ENCODE measurements at places on chromosomes 7 and 10.

DNA sequence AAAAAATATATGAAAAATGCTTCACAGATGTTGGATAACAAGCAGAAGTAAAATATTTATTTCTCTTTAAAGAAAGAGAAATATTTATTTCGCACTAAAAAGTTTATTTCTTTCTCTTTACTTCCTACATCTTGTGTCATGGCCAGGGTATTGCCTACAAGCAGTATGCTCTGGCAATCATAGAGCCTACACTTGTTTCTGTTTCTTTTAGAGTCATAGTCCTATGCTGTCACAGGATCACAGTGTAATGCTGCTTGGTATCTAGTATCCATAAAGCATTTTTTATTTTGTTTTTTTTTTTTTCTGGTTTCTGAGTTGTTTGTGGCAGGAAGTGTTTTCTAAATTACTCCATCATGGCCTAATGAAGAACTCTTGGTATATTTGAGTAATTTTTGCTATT lies 116.0 kb downstream of the ATRNL1 start:
- no peak for DNase-seq

GRCh38 chr10:68163735-68164134 lies 54.4 kb downstream of the MYPN start:
- DNase-seq = no peak

GRCh38 chr10:36583690-36584089 lies 541.7 kb upstream of the ANKRD30A start:
- no peak for DNase-seq

DNA sequence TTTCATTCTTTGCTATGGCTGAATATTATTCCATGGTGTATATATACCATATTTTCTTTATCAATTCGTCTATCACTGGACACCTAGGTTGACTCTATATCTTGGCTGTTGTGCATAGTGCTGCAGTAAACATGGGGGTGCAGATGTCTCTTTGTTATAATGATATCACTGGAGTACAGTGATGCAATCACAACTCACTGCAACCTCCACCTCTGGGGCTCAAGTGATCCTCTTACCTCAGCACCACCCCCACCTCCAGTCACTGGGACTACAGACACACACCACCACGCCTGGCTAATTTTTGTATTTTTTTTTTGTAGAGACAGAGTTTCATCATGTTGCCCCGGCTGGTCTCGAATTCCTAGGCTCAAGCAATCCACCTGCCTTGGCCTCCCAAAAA lies 15.6 kb downstream of the KLHL7 start:
- DNase-seq = no peak

DNA sequence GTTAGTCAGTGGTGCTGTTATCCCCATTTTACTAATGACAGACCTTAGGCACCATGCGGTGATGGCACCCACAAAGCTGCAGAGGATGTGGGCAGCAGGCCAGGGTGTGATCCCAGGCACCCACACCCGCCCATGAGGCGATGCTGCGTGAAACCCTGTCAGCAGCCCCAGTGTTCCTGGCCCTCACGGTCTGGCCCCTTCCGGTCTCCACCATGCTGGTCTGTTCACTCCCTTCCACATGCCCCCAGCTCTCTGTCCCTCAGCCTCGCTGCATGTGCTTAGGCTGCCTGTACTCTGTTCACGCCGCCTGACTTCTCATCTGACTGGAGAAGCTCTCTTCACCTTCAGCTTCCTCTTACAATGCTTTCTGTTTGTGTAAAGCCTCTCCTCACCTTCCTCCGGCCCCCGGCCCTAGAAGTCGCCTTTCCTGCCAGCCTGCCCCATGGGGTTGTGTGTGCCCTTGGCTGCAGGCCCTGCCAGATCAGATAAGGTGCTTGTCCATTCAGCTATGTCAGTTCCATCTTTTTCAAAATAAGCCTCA lies 17.6 kb upstream of the ORAI2 start:
- DNase-seq = no peak

DNA sequence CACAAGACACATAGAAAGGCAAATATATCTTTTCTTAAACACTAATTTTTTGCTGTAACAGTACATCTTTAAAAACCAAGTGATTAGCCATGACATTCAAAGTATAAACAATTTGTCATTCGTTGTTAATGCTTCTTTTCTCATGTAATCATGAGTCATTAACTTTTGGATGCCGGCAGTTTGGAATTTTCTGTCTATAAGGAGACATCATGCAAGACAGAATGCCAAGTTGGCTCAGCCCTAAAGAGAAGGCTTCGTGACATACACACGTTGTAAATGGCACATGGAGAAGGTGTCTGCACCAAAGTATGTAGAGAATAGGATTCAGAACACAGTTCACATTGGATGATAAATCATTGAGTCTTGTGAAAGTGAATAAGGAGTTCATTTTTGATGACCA lies 35.9 kb downstream of the CCDC3 start:
- no peak for DNase-seq

- DNase-seq = no peak
Observed at GRCh38 chr10:44862924-44863323, 48.2 kb upstream of the TMEM72 start.

DNA sequence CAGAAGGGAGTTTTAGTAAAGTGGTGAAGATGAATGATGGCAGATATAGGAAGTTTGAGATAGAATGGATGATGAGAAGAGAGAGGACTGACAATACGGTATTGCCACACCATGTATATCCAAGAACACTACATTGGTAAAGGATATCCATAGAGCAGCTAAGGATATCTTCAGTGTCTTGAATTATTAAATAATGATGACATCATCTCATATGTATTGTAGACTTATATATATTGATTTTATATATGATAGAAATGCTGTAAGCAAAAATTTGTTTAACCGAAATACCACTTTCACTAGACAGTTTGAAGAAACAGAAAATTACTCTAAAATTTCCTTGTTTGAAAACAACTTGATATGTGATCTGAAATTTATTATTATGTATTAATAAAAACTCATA lies 89.0 kb downstream of the SEPTIN7 start:
- no peak for DNase-seq

- DNase-seq = no peak
Observed at GRCh38 chr10:107071301-107071700, 93.2 kb downstream of the SORCS1 start.

GRCh38 chr7:27420702-27421101 lies 178.1 kb downstream of the EVX1 start:
- DNase-seq = no peak

DNA sequence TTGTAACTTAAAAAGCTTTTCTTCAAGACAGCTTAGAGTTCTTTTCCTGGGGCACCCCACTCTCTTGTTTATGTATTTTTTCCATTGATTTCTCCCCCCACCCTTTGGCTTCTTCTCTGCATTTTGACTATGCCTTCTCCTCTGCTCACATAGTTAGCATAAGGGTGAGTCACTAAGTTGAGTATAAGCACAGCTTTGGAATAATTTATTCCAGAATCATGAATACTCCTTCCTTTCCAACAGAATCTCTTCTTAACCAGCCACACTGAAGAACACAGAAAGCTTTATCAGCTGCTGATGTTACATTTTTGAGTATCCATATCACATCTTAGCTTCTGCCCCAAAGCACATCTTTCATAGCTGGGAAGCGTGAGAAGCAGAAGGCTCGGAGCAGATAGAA lies 449.5 kb upstream of the MKI67 start:
- no peak for DNase-seq

DNA sequence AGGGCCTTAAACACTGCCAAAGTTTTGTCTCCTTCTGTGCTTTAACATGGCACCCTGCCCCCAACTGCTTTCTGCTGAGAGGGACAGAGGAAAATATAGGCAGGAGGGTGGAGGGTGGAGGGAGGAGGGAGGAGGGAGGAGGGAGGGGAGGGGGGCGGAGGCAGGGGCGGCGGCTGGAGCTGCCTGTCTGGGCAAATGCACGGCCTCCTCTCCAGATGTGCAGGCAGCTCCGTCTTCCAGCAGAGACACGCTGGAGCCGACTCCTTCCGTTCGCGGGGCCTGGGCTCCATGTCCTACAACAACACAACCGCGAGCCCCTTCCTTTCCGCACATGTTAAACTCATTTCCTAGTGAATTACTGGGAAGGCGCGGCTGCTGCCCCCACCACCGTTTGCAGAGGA lies 14.2 kb downstream of the EBF3 start:
- DNase-seq = no peak

DNA sequence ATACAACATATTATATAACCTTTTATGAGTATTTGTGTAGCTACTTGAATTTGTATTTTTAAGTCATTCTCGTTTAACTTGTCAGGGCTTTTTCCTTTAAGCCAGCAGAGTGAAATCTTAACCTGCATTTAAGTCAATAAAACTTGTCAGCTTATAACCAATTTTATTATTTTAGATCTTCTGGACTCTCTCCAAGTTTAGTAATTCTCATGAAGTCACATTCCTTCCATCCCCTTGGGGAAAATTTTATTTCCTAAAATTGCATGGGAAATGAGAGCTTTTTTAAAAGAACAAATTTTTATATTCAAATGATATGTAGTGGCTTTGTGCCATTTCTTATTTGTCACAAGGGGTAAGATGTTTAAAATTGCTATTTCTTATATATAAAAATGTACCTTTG lies 74.0 kb downstream of the SEPTIN7 start:
- DNase-seq = no peak

- DNase-seq = no peak
Observed at GRCh38 chr7:116552602-116553001, 27.8 kb downstream of the CAV1 start.

DNA sequence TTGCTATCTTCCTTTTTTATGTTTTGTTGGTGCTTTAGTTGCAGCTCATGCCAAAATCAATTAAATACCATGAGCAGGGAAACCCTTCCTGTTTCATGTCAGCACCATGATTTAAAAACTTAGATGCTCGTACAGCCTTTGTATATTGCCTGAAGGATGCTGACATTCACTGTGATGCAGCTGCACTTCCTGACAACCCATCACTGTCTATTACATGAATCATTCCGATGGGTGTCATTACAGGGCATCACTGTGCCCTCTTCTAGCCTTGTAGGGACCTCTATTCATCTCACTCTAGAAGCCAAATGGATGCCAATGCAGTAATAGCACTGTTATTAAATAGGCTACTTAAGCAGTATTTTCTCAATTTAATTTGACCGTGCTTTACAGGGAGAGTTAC lies 18.3 kb upstream of the ITGB1 start:
- DNase-seq = no peak

GRCh38 chr7:101731502-101732084 lies 85.8 kb upstream of the CUX1 start:
- DNase-seq = no peak

GRCh38 chr7:121777672-121778071 lies 95.3 kb upstream of the PTPRZ1 start:
- no peak for DNase-seq

DNA sequence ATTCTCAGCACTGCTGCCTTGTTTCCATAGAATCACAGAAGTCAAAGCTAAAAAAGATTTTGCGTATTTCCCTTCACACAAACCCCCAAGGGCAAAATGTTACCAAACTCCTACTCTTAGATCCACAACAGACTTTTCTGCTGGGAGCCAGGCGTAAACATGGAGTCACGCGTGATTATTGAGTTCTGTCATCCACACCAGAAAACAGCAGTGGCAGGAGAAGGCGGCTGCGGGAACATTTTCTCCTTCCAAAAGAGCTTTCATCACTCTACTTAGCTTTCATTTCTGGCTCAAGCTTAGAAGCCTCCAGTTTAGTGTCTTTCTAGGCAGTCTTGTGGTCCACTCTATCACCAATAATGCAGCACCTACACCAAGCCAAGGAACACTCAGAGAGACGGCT lies 712.9 kb upstream of the NRP1 start:
- no peak for DNase-seq

- DNase-seq = no peak
Observed at GRCh38 chr7:12884856-12885440, 197.5 kb downstream of the ARL4A start.

GRCh38 chr7:26183545-26184280 lies 16.8 kb downstream of the HNRNPA2B1 start:
- no peak for DNase-seq

- DNase-seq = no peak
Observed at GRCh38 chr10:129696636-129697035, 229.6 kb downstream of the MGMT start.

- DNase-seq = no peak
Observed at GRCh38 chr10:80444124-80444523, 10.0 kb upstream of the TSPAN14 start.

- no peak for DNase-seq
Observed at GRCh38 chr10:99248824-99249223, 13.2 kb upstream of the HPSE2 start.

GRCh38 chr10:132176623-132177500 lies 9.9 kb upstream of the DPYSL4 start:
- DNase-seq = no peak

- DNase-seq = no peak
Observed at GRCh38 chr7:90846192-90846591, 250.1 kb downstream of the CDK14 start.

GRCh38 chr7:88867158-88867557 lies 71.6 kb upstream of the TEX47 start:
- DNase-seq = no peak

DNA sequence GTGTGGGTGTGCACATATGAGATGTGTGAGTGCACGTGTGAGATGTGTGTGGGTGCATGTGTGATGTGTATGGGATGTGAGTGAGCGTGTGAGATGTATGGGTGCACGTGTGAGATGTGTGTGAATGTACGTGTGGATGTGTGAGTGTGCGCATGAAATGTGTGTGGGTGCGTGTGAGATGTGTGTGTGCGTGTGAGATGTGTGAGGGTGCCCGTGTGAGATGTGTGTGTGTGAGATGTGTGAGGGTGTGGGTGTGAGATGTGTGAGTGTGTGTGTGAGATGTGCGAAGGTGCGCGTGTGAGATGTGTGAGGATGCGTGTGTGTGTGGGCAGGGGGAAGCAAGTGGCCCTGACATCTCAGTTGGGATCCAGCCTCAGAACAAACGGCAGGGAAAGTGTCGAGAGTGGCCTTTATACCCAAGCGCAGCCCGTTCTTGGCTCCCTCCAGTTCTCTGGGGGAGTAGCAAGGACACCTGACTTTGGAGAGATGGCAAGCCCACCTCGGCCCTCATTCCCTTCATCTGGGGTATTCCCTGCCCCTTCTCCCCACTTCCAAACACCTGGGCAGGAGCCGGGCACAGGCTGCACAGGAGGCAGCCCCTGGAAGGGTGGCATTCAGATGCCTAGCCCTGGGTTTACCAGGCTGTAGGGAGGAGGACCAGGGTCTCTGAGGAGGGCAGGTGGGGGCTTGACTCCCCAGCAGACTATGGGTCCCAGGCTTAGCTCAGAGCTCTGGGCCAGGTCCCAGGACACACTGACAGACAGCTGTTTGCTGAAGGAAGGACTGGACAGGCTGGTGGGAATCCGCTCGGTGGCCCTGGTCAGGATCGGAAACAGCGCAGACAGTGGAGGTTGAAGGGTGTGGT lies 31.6 kb downstream of the PPIF start:
- DNase-seq = no peak

- no peak for DNase-seq
Observed at GRCh38 chr7:131633342-131633843, 77.0 kb upstream of the PODXL start.

DNA sequence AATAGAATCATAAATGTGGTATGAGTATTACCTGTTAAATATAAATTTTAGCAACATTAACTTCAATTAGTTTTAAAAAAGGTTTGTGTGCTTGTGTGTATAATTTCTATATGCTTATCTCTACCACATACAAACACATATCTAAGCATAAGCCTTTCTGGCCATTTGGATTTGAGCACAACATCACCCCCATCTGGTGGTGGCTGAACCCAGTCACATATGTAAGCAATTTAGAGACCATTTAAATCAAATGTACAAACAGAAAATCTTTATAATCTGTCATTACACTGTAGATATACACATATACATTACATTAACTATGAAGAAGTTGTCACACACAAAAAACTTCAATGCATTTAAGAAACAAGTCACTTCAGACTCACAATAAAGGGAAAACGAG lies 31.7 kb downstream of the GPR22 start:
- no peak for DNase-seq
